SJCRH30 (cell line): ENCODE measurements at places on chromosomes 1 and 21. TPM values are rescaled to one million over a fixed set of nuclear protein-coding genes. Genes with fewer than 3 reads are reported as not detected.

- H3K36me3 ChIP-seq: peaks cover 26% of the 10 kb centered on the region
- H3K4me1 ChIP-seq: no peaks in the 10 kb centered on the region
- no peak overlapping the region for H3K27ac ChIP-seq
- H3K27me3 ChIP-seq: no peaks in the 10 kb centered on the region
- H3K4me3 ChIP-seq: no peak overlapping the region
Observed at GRCh38 chr1:33296824-33297223, 24.1 kb downstream of the A3GALT2 start.

GRCh38 chr1:67958472-67958871 is 92.0 kb downstream of the DIRAS3 start:
- no peak for DNase-seq
- no peaks in the 10 kb centered on the region for H3K4me1 ChIP-seq
- no peaks in the 10 kb centered on the region; the same call in 1 of the 2 replicates for H3K27me3 ChIP-seq
- H3K4me3 ChIP-seq: no peak overlapping the region
- H3K36me3 ChIP-seq: no peaks in the 10 kb centered on the region

DNA sequence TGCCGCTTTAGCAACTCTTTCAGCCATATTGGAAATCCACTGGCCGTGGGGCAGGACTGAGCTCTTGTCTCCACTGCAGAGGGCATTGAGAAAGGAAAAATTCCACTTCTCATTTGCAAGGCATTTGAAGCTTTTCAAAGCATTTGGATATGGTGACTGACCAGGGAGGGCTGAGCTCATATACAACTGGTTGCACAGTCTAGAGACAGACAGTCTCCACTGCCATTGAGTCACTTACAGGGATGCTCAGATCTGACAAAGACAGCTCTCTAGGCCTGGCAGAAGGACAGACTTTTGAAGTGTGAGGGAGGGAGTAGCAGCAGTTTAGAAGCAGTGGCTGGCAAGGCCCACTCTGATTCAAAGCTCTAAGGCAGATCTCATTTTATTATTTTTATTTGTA is 24.2 kb downstream of the NCF2 start:
- no peaks in the 10 kb centered on the region for H3K36me3 ChIP-seq
- H3K27ac ChIP-seq: no peak overlapping the region
- DNase-seq: no peak
- peaks cover 7% of the 10 kb centered on the region; the same call in 1 of the 2 replicates for H3K4me1 ChIP-seq
- no peak overlapping the region for H3K4me3 ChIP-seq
- H3K27me3 ChIP-seq: no peaks in the 10 kb centered on the region

- DNase-seq: no peak
- no peaks in the 10 kb centered on the region for H3K4me1 ChIP-seq
Observed at GRCh38 chr1:25037174-25038074, 107.3 kb upstream of the RUNX3 start.

GRCh38 chr1:192225703-192226102 is 67.4 kb downstream of the RGS18 start:
- no peaks in the 10 kb centered on the region for H3K27me3 ChIP-seq
- H3K36me3 ChIP-seq: no peaks in the 10 kb centered on the region
- no peak overlapping the region for H3K27ac ChIP-seq

GRCh38 chr1:208101661-208102431 is 142.3 kb downstream of the PLXNA2 start:
- H3K4me3 ChIP-seq: no peak overlapping the region
- H3K4me1 ChIP-seq: peaks cover 32% of the 10 kb centered on the region
- H3K27me3 ChIP-seq: no peaks in the 10 kb centered on the region

GRCh38 chr1:114594046-114594445 is 12.6 kb upstream of the BCAS2 start:
- H3K4me1 ChIP-seq: no peaks in the 10 kb centered on the region
- H3K27ac ChIP-seq: no peak overlapping the region
- no peaks in the 10 kb centered on the region for H3K27me3 ChIP-seq
- H3K36me3 ChIP-seq: no peaks in the 10 kb centered on the region
- H3K4me3 ChIP-seq: no peak overlapping the region
- no peak for DNase-seq

DNA sequence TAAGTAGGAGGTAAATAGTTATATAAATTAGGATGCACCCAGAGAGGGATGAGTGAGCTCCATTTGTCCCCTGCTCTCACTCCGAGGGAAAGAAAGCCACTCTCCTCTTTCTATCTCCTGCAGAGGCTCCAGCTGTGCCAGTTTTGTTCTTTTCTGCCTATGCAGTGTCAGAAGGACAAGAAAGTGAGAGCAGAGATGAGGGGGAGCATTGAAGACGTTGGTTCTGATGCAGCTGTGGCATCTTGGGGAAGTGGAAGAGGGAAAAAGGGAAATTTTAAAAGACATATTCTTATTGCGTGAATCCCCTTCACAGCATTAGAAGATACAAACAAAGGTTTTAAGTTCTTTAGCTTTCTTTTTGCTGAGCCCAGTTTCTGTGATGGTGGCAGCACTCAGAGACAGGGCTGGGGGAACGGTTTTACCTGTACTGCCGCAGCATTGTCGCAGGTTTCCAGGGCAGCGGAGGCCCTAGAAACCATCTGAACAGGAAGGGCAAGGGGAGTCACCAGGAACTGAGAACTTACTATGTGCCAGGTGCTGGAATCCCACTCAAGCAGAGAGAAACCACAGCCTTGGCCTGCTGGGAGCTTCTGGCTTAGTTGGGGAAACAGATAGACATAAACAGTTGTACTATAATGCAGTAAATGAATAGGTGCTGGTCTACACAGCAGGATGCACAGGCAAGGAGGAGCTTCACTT is 44.9 kb upstream of the USP24 start:
- no peak for DNase-seq
- H3K27ac ChIP-seq: no peak overlapping the region
- no peaks in the 10 kb centered on the region for H3K4me1 ChIP-seq
- H3K4me3 ChIP-seq: no peak overlapping the region
- no peaks in the 10 kb centered on the region for H3K36me3 ChIP-seq

DNA sequence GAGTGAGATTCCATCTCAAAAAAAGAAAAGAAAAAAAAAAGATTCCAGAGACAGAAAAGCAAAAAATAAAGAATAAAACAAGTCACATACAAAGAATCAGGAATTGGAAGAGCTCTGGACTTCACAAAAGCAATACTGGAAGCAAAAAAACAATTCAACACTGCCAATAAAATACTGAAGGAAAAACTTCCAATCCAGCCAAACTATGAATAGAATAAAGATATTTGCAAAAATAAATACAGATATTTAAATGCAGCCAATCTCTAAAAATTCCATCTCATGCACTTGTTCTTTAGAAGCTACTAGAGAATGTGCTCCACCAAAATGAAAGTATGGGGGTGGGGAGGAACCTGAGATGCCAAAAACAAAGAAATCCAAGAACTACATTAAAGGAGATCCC is 29.4 kb upstream of the RBM34 start:
- no peaks in the 10 kb centered on the region for H3K27me3 ChIP-seq
- no peak for DNase-seq
- peaks cover 2% of the 10 kb centered on the region for H3K4me1 ChIP-seq
- H3K27ac ChIP-seq: no peak overlapping the region
- no peak overlapping the region for H3K4me3 ChIP-seq

DNA sequence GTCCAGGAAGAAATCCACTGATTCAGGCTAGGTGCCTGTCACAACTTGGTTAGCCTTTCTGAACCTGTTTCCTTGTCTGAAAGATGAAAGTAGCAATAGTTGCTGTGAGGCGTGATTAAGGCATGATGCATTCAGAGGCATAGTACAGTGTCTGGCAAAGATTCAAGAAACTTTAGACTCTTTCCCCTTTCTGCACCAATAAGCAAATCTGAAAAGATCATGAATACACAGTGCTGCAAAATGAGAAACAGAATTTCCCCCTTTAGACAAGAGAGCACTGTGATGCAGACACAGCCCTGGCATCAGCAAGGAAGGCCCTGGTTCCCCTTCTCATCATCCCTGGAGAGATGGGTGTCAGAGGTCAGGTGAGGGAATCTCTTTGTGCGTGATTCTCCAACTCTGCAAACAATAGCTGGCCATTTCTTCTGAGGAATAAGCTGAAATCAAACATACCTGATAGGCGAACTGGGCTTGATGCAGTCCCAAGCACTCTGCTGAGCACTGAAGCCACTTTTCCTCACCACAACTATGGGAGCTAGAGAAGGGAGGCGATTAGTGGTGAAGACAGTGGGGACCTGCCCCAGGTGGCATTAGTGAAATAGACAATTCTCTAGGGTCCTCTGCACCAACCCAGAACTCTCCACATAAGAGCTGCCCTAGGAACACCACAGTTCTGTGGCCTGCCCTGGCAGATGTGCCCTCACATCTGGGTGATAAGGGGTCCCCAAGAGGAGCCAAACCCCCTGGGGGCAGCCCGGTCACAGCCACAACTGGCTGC is 41.7 kb downstream of the ITPKB start:
- H3K27ac ChIP-seq: no peak overlapping the region
- H3K27me3 ChIP-seq: no peaks in the 10 kb centered on the region
- H3K4me3 ChIP-seq: no peak overlapping the region
- H3K4me1 ChIP-seq: peaks cover 10% of the 10 kb centered on the region

NID1 gene
- 27.4 and 29.6 TPM in 2 replicates for total RNA-seq

FCRL6 gene
- not detected in 2 replicates for total RNA-seq
